ENCODE measurements at places on chromosomes 3 and 15.
A peak's percentile ranks its signal among the peaks of the same experiment; 100 is the strongest.

GRCh38 chr3:52428151-52429005, 16.5 kb downstream of the SEMA3G start:
- DNase-seq: no peak

DNA sequence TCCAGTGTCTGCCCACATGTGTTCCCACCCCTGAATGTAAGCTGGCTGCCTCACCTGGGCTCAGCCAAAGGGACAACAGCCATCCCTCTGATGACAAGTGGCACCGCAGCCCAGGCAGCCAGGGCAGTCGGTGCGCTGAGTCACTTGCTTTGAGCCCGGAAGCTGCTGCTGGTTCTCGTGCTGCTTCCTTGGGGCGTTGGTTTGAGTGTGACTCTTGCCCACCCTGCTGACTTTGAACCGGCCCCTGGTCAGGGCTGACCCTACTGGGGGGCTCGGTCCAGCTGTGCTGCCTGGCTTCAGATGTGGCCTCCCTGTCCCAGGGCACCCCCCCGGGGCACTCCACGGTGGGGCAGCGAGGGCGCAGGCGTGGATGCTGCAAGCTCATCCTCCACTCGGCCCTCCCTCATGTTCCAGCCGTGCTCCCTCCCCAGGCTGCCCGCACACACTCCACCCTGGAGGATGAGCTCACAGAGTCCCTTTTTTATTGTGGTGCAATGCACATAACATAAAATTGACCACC, 62.1 kb downstream of the EFCAB12 start:
- DNase-seq: no peak

DNA sequence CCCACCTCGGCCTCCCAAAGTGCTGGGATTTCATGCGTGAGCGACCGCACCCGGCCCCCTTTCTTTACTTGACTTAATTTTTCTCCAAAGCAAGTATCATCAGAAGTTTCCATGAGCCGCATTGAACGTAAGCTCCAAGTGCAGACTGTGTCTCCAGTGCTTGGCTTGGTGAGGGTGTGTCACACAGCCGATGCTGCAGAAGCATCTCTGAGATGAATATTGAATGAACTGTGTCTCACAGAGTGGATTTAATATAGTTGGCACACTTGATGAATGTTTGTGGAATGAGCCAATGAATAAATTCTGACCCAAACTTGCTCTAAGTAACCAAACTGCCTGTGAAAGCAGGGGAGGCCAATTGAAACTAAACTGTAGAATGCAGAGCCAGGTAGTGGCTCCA, 159.4 kb upstream of the KBTBD8 start:
- DNase-seq: no peak

- DNase-seq: no peak
Measured at GRCh38 chr3:31391150-31391549, 141.6 kb upstream of the STT3B start.

GRCh38 chr3:66394753-66395249, 106.0 kb downstream of the LRIG1 start:
- DNase-seq: no peak

DNA sequence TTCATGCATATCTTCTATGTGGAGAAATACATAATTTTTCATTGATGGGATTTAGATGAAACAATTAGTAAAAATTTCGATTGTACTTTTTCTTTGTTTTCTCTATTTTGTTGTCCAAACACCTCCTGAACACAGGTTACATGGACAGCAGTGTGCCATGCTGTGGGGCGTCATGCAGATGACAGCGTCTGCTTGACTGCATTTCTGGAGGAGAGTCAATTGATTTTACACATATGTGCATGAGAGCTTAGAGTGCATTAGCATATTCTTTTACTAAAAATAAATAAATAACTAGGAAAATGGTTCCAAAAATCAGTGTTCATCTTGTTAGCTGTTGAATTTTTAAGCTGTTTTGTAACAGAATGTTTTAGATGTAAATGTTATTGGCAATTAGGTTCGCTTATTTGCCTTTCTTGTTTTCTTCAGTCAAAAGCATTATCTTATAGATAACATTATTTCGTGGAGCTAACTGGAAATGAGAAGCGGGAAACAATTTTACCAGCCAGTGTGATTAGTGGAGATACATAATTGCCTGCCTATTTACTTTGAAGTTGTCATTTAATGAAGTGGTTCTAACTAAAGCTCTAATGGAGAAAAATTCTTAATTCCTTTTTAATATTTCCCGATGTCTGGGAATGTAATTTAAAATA, 82.7 kb upstream of the VGLL3 start:
- DNase-seq: no peak

- DNase-seq: no peak
Measured at GRCh38 chr15:41734079-41734478, 40.2 kb upstream of the MAPKBP1 start.

GRCh38 chr3:116473602-116474001, 28.3 kb upstream of the LSAMP start:
- no peak for DNase-seq

DNA sequence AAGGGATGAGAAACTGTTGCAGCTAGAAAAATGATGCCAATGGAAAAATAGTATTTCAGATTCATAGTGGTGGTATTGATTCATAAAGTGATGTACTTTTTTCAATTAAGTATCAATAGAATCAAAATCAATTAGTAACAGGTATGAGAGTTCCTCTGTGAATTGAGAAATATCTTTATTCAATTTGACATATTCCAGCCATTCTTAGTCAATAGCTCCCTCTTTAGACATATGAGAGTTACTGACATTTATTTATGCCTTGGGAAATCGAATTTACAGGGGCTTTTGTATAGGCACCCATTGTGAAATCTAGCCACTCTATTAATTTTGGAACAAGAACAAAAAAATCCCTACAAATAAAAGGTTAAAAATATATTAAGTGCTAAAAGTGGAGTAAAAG, 386.9 kb upstream of the CNTN3 start:
- DNase-seq: no peak

GRCh38 chr3:127368186-127369032, 80.6 kb upstream of the PRR20G start:
- no peak for DNase-seq

DNA sequence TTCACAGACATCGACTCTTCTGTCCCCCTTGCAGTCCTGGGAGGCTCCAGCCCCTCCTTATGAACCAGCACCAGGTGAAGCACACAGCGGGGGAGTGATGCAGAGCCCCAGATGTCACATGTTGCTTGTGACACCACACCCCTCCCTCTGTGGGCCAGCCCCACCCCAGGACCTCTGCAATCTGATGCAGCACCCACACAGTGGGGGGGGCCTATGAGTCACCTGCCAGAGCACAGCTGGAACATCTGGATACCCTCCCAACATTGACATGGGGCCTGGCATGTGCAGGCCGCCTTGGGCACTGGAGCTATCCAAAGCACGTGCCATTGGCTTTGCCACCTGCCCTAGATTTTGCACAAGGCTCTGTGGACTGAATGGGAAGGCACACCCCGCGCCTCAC, 70.5 kb downstream of the FEM1B start:
- DNase-seq: no peak

DNA sequence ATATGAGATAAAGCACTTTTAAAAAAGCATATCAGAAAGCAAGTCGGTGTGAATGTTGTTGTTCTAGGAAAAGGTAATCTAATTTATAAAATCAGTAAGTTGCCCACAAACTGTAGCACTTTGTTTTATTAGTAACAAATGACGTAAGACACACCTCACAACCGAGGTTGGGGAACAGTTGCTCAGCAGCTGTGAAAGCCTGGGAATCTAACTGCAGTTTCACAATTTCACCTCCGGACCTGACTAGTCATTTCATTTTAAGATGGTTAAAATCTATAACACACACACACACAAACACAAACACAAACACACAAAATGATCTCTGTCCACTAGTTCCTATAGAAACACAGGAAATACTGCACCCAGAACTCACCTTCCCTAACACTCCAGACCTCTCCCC, 406.7 kb upstream of the NR2F2 start:
- no peak for DNase-seq

GRCh38 chr3:117130222-117130621, 420.6 kb downstream of the TUSC7 start:
- DNase-seq: no peak

DNA sequence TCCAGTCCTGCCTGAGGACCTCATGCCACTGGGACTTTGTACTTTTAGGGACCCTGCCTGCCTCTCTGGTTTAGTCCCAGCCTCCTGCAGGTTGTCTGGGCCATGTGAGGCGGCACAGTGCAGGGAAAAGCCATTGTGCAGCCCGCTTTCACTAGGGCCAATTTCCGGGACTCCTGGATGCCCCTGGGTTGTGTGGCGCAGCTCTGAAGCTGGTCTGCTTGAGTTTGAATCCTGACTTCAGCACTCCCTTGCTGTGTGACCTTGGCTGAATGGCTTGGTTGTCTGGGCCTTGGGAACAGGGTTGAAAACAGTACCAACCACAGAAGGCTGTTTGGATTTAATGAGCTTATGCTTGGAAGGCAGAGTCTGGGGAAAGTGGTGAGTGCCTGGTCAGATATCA, 8.3 kb downstream of the TEX264 start:
- no peak for DNase-seq

DNA sequence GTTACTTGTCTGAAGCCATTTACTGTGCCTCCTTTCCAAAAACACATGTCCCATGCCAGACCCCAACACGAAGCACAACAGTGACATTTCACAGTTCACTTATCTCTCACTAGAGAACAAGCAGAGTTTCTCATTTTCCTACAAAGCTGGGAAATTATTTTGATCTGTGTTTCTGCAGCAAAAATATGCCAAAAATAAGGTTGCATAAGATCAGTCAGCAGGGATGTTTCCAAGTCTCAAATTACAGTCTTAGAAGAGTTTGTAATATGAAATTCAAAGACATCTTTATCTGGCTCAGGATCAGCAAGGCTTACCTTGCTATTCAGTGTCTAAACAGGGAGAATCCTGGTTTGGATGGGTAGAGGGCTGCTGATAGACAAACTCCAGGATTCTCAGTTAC, 75.5 kb downstream of the GJD2 start:
- DNase-seq: no peak

- DNase-seq: no peak
Measured at GRCh38 chr3:90062631-90063200, 955.3 kb downstream of the EPHA3 start.

- DNase-seq: no peak
Measured at GRCh38 chr3:71876135-71877105, 91.5 kb upstream of the PROK2 start.

DNA sequence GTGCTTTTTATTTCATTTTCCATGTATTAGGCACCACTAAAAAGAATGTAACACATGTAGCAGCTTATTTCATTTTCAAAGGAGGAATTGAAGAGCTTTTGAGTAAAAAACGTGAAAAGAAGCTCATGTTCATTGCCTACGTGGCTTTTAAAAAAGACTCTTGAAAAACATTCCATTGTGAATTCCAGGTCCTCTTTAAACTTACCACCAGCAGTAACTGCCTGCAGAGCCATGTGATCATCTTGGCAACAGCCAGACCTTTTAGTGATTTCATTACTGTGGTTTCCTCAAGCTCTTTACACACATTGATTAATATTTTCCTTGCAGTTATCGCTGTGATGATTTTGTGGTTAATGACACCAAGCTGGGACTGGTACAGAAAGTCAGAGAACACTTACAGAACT, 43.8 kb upstream of the FBXL22 start:
- DNase-seq: no peak

- DNase-seq: no peak
Measured at GRCh38 chr3:124783696-124784095, 53.4 kb downstream of the UMPS start.

DNA sequence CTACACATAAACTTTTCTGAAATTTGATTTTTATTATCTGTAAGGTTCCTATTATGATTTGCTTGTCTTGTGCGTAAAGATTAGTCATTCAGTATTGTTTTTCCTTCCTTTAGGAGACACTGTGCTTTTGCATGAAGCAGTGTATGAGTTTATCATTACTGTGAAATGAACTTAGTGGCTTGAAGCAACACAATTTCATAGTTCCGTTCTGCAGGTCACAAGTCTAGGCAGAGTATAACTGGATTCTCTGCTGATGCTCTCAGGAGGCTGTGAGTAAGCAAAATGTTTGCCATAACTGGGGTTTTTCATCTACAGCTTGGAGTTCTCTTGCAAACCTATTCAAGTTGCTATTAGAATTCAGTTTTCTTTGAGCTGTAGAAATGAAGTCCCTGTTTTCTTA, 1136.1 kb downstream of the OTOL1 start:
- no peak for DNase-seq

GRCh38 chr15:90500171-90500570, 29.6 kb upstream of the CRTC3 start:
- DNase-seq: no peak

- DNase-seq: no peak
Measured at GRCh38 chr3:12931273-12931905, 90.0 kb upstream of the RPL32 start.

DNA sequence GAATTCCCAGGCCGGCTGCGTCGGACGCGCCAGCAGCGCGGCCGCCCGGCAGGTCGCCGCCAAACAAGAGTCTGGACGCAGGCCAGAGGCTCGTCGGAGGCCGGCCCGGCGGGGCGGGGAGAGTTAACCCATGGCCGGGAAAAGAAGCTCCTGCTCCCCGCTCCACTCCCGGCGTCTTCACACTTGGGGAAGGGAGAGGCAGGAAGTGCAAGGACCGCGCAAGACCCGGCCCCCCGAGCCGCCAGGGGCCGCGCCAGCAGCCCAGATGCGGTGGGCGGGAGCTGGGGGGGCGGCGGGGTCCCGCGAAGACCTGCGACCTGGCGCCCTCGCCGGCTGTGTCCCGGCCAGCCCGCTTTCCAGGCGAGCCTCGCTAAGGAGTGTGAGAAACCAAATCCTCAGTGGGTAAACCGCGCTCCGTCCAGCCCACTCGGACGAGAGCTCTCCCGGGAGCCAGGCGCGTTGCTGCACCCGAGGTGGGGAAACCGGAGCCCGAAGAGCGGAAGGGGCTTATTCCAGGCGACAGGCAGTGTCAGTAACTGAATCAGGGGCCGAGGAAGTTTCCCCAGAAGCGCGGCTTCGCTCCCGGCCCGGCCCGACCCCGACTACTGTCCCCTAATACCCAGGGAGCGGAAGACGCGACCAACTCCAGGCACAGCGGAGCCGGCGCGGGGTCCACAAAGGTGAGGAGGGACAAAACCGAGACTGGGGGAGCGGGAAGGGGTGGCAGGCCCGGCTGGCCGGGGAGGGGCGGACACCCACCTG, 721 bp downstream of the ADAMTS7 start:
- no peak for DNase-seq

- no peak for DNase-seq
Measured at GRCh38 chr3:57150113-57150581, 15.0 kb downstream of the IL17RD start.

- no peak for DNase-seq
Measured at GRCh38 chr3:123122525-123123315, 55.9 kb downstream of the PDIA5 start.

DNA sequence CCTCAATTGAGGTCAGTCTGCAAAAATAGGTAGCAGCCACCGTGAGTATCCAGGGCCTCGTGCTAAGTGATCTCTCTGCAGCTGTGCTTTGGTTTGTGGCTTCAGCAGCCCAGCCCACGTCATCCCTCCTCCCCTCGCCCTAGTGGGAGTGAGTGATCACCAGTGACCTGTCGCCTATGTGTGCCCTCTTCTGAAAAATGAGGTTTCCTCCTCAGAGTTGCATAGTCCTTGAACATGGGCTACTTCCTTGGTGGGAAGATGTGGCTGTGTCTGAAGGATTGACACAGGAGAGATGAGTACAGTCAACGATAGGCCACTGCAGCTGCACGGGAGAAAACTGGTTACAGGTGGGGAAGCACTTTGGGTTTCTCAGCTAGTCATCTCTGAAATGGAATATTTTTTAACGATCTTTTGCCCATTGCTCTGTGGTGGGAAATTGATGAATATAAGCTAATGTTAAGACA, 144.8 kb upstream of the BHLHE40 start:
- peak; percentile 68 for DNase-seq

GRCh38 chr3:185537369-185537970, 14.9 kb downstream of the LIPH start:
- peak; percentile 45 for DNase-seq

- no peak for DNase-seq
Measured at GRCh38 chr3:105406268-105406667, 39.6 kb downstream of the ALCAM start.
